ENCODE measurements at places on chromosomes 3 and 15.

- no peak for DNase-seq
These were observed 174.3 kb downstream of the XXYLT1 start for GRCh38 chr3:195096484-195097330.

DNA sequence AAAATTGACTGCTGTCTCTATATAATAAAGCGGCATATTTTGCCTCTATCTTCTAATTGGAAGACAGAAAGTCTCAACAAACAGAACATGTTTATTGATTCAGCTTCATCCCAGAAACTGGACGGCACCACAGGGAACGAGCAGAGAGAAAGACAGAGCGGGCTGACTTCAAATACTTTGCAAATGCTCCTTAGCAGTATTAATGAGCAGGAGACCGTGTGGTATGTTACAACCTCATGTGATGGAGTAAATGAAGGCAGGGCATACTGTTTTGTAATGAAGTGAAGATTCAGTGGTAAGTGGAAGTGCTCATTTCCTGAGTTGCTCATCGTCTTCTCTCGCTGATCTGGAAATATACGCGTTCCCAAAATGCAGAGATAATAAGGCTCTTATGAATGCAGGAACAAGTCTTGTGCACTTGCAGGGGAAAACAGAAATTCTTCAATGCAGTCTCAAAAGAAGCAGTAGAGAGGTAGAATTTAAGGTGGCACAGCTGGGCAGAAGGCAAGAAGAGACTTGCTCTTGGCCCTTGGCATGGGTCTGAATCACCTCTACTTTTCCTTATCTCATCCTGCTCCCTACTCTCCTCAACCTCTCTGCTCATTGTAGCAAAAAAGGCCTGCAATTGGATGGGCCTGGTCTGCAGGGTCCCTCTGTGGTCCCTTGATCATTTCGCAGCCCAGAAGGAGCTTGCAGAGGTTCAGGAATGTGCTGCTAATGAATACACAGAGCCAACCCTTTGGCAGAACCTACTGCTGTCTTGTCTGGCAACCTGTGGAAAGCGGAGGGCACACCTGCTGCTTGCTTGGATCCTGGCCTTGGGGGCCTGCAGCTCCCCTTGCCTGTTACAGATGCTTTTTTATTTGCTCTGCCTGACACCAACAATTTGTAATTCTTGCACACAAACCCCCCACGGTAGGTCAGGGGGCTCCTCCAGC, 604.9 kb upstream of the CFAP20DC start:
- no peak for DNase-seq

- DNase-seq: no peak
These were observed 321.7 kb downstream of the ZNF621 start for GRCh38 chr3:40846451-40846850.

DNA sequence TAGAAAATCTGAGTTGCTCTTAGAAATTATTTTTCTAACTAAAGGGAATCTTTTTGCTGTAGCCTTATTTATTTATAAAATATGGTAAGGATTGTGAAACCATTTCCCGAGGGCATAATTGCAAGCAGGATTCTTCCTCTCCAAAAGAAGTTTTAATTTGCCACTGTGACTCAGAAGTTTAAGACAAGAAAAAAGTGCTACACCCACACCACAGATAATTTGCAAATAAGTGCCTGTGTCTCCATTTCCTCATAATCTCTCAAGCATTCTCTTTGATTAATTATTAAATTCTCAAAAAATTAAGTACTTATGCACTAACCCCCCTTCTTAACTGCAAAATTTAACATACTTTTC, 43.6 kb downstream of the RASA2 start:
- peak; percentile 51 for DNase-seq

DNA sequence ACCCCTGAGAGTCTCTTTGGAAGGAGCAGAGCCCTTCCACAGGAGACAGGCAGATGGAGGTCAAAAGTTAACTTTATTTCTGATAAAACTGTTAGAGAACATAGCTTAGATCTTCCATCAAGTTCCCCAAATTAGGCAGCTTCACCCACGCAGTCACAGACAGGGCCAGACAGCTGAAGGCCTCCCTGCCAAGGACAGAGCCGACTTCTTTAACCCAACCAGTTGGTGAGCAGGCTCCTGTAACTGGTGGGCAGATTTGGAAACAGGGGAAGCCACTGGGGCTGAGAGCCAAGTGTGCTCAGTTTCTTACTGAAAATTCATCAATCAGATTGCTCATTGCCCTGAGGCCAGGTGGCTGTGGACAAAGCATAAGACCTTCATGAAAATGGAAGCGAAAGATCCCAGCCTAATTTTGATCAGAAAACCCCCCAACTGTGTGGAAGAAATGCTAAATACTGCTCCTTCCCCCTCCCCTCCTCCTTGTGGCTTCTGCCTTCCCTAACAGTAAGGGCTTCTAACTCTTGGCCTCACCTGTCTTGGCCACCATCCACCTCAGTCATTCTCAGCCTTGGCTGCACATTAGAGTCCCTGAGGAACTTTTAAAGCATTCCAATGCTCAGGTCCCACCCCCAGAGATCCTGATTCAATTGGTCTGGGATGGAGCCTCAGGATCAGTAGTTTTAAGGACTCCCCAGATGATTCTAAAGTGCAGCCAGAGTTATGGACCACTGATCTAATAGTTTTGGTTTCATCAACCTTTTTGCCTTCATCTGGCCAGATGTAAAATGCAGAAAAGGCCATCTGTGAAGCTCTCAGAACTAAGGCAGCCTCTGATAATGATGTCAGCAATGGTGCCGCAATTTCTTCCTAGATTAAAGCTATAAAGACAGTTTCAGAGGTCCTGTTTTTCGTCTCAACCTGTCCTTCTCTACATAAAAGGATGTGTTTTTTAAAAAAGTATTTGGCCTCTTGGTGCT, 11.5 kb downstream of the CLRN1 start:
- no peak for DNase-seq

DNA sequence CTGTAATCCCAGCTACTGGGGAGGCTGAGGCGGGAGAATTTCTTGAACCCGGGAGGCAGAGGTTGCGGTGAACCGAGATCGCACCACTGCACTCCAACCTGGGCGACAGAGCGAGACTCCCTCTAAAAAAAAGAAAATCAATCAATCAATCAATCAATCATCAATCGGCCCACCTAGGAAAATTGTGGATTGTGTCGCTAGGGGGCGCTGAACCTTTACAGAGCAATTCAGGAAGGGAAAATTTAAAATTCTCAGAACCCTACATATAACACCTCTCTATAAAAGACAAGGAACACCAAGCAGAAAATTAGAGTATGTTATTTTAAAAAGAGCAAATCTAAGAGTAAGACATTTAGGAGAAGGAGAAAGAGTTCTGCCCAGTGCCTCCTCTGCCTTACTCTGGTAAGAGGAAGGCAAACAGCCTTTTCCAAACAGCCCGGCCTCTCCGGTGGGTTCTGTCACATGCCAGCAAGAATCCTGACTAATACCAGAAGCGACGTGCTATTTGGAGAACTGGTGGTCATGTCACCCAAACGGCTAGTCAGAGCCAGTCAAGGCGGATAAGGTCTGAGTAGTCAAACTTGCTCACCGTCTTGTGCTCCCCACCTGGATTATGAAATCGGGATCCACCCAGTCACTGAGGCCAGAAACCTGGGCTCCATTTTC, 22.3 kb upstream of the SMCO1 start:
- no peak for DNase-seq

DNA sequence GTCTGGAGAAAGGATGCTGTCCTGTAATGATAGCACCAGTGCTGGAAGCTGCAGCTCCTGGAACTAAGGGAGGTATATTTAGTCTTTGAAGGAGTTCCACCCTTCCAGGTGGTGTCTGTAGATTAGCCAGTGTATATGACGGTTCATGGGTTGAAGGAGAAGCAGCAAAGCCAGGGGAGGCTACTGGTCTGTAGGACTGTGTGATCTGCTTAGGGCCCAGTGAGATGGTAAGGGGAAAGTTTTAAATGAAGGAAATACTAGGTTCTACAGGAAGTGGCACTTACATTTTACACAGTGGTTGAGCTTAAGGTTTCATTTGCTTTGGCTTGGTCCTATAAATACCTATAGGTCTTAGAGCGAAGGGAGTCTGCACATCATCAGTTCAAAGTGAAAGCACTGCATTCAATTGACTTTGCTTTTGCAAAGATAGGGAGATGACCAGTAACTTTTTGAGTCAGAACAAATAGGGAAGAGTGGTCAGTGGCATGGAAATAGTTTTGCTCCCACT, 5.6 kb downstream of the SLC25A38 start:
- no peak for DNase-seq

- DNase-seq: no peak
These were observed 263.6 kb downstream of the TBL1XR1 start for GRCh38 chr3:176933704-176934103.

DNA sequence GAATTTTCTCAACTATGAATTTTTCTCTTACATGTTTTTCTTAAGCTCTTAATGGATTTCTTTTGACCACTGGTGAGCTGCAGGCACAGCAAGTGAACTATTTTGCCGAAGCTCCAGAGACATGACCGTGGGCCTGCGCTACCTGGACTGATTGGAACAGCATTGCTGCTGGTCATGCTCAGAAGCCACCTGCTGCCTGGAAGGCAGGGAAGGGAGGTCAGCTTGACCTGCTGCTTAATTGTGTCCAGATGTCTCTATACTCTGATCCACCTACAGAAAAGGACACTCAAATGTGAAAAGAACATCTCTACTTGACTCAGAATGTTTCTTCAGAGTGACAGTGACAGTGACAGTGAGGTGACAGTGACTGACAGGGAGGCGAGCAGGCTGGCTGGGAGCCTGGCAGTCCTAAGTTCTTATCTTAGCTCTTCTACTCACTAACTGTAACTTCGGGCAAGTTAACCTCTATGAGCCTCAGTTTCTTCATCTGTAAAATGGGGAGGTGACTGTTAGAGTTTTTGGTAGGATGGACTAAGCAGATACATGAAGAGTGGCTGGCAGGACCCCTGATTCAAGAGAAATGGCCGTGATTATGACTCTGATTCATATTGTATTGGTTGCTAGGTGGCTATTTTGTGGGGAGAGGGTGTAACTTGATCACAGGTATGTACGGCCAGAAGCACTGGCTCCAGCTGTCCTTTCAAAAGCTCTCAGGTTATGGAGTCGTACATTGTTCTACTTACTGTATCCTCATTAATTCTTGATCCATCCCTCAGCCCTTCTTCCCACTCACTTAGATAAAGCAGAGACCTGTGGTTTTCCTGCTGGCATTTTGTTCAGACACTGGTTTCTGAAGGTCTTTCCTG, 54.8 kb upstream of the DLG1 start:
- no peak for DNase-seq

- no peak for DNase-seq
These were observed 162.2 kb downstream of the VGLL4 start for GRCh38 chr3:11481556-11481955.

DNA sequence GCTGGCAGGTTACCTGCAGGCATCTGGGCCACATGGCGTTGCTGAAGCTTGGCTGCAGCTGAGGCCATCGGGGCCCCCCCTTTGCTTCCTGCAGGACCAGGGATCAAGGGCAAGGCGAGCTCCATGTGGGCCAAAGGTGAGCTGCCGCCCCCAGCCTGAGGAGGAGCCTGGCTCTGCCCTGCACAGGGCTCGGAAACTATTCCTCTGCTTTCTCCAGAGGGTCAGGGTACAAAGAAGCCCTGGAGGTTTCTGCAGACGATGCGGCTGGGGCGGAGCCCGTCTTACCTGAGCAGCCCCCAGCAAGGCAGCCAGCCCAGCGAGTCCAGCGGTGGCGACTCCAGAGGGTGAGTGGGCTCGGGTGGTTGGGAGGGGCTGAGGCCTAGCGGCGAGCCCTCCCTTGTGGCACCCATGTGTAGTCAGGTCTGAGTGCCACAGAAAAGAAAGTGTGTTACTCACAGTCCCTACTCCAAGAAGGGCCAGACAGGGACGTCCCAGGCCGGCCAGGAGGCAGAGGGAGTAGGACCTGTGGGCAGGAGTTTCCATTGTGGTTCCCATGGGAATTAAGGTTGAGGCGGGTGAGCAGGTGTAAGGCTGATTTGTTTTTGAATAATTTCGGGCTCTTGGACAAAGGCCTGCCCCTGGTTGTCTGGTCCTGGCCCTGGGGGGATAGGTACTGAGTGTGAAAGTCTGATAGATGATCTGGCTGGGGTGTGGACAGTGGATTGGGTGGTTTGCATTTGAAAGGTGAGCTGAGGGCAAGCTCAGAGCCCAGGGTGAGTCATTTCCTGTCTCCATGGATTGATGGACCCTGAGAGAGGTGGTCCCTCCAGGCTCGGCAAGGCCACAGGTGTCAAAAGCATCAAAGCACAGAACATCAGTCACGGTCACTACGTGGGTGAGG, 25.4 kb downstream of the CFAP100 start:
- DNase-seq: no peak

DNA sequence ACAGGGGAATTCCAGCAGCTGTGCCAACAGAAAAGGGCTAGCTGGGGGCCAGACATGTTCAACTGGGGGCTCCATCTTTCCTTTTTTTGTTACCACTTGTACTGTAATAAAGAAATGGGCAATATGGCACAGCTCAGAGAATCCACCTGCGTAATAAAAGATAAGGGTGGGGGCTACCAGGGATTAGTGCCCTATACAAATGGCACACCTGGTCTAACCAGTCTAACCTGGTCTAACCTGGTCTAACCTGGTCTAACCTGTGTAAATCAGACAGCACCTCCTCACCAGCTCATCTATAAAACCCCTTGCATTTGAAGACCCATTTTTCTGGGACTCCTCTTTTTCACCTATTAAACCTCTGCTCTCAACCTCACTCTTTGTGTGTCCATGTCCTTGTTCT, 26.2 kb upstream of the CLDN16 start:
- DNase-seq: no peak

DNA sequence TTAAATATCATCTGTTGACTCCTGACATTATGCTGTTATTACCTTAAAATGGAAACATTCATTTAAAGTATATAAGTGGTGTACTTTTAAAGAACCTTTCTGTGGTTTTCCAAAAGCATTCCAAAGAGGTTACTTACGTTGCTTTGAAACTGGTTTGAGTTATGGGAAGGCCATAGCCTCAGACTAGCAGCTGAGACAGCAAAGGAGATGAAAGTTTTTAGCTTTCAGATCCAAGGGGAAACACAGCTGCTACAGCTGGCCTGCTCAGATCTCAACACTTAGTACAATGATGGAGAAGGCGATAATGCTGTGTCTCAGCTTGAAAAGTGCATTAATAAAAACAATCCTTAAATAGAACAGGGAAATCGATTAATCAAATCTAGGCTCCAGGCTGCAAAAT, 921.1 kb downstream of the ROBO1 start:
- peak; percentile 37 for DNase-seq

- DNase-seq: no peak
These were observed 818 bp downstream of the SLC4A7 start for GRCh38 chr3:27483117-27484014.

- DNase-seq: no peak
These were observed 9.2 kb downstream of the NDUFB5 start for GRCh38 chr3:179613807-179614206.

DNA sequence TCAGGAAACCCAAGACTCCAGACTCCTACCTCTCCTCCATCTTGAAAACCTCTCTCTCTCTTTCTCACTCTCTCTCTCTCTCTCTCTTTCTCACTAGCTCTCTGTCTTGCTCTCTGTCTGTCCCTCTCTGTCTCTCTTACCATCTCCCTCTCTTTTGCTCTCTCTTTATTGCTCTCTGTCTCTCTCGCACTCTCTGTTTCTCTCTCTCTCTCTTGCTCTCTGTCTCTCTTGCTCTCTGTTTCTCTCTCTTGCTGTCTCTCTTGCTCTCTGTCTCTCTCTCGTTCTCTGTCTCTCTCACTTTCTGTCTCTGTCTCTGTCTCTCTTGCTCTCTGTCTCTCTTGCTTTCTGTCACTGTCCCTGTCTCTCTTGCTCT, 75.0 kb upstream of the NR2E3 start:
- DNase-seq: no peak

GRCh38 chr3:135929670-135930069, 35.9 kb upstream of the PPP2R3A start:
- no peak for DNase-seq
